ACHN (cell line): ENCODE measurements at places on chromosomes 7 and 10.
A peak's percentile ranks its signal among the peaks of the same experiment; 100 is the strongest.

GRCh38 chr7:151455690-151456089 is 15.7 kb upstream of the CRYGN start:
- no peak for DNase-seq

DNA sequence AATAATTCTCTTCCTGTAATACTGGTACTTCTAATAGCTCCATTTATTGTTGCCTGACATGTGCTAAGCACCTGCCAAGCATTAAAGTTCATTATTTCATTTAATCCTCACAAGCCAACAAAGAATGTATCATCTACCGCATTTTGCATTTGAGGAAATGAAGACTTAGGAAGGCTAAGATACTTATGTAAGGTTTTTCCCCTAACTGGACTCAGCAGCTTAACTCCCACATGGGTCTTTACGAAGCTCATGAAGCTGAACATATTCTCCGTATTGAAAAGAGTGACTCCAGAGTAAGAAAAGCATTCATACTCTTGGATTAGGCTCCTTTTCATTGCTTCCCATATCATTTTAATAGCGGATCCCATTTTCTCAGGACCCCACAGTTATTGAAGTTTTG is 155.7 kb upstream of the TMEM72 start:
- no peak for DNase-seq

- DNase-seq = no peak
Measured at GRCh38 chr7:73833251-73833919, 2.6 kb downstream of the CLDN4 start.

DNA sequence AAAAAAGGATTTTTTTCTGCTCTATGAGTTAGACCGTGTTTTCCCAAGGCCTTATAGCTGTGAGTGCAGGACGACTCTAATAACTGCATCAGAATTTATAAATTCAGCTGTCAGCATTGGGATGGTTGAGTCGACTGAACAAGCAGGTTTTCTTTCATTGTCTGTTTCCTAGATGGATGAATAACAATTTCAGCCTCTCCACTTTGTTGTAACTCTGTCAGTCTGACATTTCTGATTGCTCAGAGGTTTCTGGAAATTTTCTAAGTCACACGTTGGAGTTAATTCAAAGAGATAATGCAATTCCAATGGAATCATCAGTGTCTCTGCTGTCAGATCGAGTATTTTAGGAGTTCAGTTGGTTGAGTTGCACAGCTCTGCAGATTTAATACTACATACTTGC is 159.2 kb downstream of the CHN2 start:
- DNase-seq = no peak

- DNase-seq = no peak
Measured at GRCh38 chr10:71390461-71390835, 6.3 kb upstream of the CDH23 start.

DNA sequence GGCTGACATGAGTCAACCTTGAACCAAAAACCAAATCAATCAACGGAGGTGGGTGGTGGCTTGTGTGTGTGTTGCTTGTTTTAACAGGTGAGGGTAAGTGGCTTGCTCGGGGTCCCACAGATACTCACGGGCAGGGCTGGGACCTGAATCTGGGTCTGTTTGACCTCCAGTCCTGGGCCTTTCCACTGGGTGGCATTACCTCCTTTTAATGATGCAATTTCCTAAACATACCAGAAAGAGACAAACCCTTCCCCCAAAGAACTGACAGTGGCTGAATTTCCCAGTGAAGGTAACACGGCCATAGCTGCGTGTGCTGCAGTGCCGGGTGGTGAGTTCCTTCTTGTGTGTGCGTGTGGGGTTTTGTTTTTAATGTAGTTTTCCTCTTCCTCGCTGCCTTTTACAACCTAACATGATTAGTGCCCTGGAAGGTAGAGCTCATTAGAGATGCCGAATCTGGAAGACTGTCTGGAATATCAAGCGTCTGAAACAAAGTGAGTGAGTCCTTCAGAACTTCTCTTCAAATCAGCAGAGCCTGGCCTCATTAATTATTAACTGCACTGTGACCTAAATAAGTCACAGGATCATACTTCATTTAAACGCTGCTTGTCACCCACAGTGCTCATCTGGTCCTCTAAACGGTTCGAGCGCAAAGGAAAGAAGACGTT is 166.1 kb upstream of the TCERG1L start:
- no peak for DNase-seq

GRCh38 chr10:128895473-128895872 is 571.6 kb upstream of the MGMT start:
- DNase-seq = no peak

- peak; percentile 46 for DNase-seq
Measured at GRCh38 chr10:74585231-74586087, 240.9 kb upstream of the KAT6B start.

DNA sequence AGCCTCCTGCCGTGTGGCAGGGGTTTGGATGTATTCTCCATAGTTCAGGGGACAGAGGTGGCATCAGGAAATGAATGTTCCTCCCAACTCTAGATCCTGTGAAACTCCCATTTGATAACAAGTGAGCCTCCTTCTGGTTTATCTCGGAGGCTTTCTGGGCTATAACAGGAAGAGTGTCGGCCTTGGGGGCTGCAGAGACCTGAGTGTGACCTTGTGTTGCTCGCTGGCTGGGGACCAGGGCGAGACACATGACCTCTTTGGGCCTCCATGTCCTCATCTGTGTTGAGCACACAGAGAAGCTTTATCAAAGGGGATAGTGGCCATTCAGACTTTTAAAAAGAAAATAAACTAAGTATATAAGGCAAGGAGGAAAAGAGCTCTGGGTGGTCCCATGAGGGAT is 78.0 kb upstream of the SMNDC1 start:
- no peak for DNase-seq

- no peak for DNase-seq
Measured at GRCh38 chr7:140992422-140992821, 22.3 kb downstream of the MRPS33 start.

DNA sequence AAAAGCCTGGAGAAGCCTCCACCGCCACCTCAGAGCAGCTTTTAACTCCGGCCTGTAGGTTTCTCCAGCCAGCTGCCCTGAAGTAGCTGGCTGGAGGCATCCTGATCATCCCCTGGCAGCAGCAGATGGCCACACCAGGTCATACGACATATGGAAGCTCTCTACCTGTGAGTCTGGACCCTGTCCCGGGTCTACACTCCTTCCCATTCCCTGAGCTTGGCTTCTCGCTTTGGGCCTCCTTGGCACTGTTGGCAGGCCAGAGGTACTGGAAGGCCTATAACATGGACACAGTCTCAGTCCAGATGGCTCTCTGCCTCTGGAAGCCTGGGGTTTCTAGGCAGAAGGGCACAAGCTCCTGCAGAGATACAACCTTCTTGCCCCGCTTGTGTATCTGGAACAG is 43.5 kb upstream of the TRIM8 start:
- no peak for DNase-seq

DNA sequence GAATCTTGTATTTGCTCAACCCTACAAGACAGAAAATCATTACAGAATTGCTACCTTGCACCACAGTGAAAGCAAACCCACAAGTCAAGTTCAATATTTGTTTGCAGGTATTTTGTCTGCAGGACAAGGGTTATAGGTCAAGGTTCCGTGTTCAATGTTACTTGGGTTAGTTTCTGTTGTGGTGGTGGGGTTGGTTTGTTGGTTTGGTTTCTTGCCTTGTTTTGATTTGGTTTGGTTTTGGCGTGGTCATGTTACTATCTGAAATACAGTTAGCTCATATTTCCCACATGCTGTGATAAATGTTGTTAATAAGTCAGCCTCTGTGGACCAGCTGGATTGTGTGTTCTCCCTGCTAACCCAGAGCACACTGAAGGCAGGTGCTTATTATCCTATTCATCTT is 75.6 kb upstream of the INSIG1 start:
- DNase-seq = no peak

DNA sequence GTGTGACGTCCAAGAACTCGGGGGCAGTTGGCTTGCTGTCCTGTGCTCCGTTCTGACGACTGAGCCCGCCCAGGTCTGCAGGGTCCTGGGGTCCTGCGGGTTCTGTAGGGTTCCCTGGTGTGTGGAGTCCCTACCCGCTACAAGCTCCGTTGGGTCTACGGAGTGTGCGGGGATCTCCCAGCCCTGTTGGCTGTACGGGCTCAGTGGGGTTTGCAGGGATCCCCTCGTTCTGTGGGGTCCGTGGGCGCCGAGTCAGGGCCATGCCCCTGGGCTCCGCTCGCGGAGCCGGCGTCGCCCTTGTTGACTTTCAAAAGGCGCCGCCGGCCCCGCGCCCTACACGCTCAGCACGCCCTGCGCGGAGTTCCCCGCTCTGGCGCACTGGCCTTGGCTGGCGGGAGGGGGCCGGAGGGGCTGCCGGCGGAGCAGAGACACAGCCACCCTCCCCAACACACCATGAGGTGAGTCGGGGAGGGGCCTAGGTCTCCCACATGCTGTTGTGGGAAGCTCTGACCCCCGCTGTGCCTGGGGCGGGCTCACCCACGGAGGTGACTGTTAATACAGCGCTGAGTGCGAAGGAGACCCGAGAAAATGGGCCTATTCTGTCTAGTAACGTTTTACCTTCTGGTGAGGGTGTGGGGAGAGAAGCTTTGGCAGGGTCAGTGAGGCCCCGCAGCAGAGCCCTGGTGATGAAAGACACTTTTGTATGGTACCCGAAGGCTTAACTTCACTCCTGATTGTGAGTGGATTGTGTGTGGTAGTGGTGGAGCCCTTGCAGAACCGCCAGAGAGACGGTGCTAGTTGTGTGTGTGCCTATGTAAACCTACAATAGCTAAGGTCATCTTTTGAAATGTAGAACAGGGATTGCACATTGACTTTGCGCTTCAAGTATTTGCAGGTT is 8.1 kb downstream of the TASOR2 start:
- peak; percentile 46 for DNase-seq
